Left ventricle myocardium inferior (tissue), 1 donor: ENCODE measurements at places on chromosomes 7 and 10.

DNA sequence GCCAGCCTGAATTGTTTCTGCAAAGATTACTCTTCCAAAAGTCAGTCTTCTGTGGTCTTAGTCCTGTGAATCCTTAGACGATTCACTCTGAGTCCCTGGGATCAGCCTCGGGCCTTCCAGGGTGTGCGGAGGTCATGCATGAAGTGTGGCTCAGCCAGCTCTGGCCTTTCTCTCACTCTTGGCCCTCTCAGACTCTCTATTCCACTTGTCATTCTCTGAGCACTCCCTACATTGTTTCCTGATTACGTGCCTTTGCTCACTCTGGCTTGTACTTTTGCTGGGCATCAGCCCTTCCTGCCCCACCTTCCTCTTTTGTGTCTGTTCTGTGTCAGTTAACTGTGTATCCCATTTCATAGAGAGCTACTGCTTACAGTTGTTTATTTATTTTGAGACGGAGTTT, 36.0 kb downstream of the CCNY start:
- DNase-seq, result peak; percentile 61

- DNase-seq, result no peak
Observed at GRCh38 chr7:1806354-1806753, 136.3 kb downstream of the ELFN1 start.

DNA sequence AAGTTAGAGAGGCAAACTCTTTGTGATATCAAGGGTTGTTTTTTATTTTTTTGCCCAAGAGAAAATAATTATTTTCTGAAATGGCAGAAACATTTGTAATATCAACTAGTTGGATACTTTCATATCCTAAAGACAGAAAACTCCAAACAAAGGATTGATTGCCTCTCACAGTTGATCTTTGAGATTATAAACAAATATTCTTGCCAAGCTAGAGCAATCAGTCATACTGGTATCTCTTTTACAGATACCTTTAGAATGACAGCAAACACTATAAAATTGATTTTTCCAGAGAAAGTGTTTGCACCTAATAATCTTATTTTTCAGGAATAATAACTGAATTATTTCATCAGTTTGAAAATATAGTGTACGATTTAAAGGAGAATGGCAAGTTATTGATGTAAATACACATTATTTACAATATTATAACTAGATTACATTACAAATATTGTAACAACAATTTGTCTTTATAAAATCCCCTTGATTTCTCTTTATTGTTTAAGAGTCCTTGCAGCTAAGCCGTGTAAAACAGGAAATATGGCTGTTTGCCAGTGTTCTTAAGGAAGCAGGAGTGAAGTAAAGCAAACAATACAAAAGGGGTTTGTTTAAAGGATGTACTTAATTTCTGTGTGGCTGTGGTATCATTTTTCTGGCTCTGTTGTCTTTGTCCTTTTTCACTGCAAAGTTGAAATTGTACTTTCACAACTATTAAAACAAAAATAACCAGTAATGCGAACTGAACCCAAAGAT, 58.4 kb downstream of the MAPK8 start:
- no peak for DNase-seq

GRCh38 chr7:128037081-128037480, 5.8 kb upstream of the LRRC4 start:
- DNase-seq, result no peak

GRCh38 chr7:11636274-11636673, 195.7 kb downstream of the THSD7A start:
- DNase-seq, result no peak

DNA sequence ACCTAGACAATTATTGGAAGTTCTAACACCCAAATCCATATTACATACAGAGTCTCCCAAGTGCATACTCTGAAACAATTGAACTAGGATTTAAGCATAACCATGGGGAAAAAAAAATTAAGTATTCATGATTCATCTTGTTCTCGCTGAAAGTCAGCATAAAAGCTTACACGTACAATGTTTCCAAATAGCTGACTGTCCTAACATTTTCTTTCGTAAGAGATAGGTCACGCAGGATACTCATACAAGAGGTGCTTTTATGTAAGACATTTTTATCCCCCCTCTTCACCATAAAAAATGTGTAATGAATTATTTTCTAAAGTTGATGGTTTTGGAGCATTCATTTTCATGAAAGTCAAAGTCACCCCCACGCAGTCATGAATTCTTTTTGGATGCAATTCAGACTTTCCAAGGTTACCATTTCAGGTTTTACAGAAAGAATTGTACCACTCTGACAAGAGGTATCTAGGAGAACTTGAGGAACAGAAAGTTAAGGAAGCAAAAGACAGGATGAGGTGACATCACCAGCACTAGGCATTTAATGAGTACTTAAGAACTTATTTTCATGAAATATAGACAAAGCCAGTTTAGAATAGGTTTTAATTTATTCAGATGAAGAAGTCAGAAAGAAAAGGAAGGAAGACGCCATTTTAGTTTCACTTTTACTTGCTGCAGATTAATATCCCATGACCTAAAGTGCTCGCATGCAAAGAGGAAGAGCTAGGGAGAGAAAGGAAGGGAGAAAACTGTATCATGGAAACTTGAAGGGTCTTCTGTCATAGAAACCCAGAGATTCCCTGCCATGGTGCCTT, 55.8 kb downstream of the TMEM26 start:
- DNase-seq, result no peak

DNA sequence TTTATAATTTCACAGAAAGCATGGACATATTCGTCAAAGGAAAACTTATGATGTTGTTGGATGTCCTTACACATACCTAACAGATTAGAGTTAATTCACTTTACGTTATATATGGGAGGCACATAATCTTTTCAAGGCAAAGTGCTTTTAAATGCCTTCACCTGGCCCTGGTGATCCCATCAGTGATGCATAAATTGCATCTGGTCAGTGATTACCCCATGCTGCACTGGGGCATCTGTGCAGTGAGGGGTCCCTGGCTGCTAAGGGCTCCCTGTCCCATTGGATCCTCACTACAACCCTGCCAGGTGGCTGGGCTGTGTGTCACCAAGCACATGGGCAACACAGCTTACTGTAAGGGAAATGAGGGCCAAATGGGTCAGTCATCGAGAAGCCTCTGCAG, 441.1 kb downstream of the RPS24 start:
- no peak for DNase-seq

GRCh38 chr7:34354011-34354410, 304.0 kb upstream of the NPSR1 start:
- no peak for DNase-seq

DNA sequence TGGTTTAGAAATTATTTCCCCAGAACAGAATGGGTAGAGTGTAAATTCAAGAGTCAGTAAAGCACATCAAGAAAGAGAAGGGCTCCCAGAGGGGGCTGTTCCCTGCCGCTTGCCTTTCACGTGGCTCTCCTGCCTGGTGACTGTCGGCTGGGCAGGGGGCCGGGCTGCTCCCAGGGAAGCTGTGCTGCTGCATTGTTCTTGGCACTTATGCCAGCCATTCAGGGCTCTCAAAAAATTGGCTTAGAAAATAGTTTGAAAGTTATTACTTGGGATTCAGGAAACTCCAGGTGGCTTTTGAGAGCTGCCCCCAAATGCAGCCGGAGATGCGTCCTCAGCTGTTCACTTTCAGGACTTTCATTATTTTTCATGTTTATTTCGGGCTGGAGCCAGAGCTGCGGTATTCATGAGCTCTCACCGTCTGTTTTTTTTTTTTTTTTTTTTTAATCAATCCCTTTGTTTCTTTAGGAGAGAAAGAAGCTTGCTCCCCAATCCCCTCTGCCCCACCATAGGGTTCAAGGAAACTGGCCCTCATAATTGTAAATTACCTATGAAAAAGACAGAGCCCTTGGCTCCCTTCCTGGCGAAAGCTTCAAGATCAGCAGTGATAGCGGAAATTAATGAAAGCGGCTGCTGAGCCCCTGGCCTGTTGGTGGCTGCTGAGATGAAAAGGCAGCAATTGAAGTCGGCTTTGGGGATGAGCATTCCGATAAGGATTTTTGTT, 94.1 kb downstream of the SORCS3 start:
- peak; percentile 52 for DNase-seq

DNA sequence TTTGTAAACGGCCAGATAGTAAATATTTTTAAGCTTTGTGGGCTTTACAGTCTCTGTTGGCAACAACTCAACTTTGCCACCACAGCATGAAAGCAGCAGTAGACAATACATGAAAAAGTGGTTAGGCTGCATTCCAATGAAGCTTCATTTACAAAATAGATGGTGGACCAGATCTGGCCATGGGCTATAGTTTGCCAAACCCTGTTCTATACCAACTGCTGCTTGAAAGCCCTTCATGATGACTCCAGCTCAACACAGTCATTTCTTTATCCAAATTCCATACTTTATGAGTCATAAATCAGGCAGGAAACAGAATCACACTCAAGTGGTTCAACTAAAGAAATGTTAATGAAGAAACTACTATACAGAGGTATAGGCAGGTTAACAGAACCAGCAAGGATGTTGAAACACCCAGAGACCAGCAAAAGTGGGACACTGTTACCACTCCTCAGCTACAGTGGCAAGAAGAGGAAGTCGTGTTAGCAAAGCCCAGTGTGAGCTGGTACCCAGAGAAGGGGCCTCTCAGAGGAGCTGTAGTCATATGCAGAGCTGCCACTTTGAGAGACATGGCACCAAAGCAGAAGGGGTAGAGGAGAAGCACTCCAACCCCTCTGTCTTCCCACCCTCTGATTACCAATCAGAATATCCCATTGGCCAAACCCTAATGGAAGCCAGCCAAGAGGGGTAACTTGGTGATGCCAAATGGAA, 72.5 kb downstream of the PRLHR start:
- no peak for DNase-seq

GRCh38 chr7:102284891-102285539, 1.7 kb upstream of the SH2B2 start:
- peak; percentile 70 for DNase-seq

DNA sequence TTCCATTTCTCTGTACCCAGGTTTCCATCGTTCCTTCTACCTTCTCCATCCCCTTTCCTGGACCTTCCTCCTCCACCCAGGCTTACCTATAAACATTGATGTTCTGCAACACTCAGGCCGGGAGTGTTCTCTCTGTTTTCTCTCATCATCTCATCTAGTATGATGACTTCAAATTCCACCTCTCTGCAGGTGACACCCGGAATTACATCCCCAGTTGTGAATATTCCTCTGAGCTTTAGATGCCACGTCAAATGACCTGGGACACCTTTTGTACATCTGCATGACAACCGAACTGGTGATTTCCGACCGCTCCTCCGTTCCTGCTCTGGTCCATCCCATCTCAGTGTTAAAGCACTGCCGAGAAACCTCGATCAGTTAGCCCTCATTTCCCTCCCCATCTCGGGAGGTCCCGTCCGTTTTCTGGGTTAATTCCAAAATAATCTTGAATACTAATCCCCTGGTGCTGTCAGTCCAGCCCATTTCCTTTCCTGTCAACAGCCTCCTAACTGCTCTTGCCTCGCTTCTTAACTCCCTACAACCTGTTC, 76.7 kb upstream of the SAMD8 start:
- DNase-seq, result no peak

- no peak for DNase-seq
Observed at GRCh38 chr7:4699841-4700240, 17.7 kb downstream of the FOXK1 start.

GRCh38 chr7:94761451-94761850, 105.5 kb upstream of the SGCE start:
- no peak for DNase-seq

GRCh38 chr10:91910467-91910866, 1.2 kb upstream of the FGFBP3 start:
- DNase-seq, result no peak

GRCh38 chr10:126062131-126063032, 166.0 kb downstream of the FANK1 start:
- peak; percentile 88 for DNase-seq
